D341Med (cell line): ENCODE measurements at places on chromosomes 2 and 18.

DNA sequence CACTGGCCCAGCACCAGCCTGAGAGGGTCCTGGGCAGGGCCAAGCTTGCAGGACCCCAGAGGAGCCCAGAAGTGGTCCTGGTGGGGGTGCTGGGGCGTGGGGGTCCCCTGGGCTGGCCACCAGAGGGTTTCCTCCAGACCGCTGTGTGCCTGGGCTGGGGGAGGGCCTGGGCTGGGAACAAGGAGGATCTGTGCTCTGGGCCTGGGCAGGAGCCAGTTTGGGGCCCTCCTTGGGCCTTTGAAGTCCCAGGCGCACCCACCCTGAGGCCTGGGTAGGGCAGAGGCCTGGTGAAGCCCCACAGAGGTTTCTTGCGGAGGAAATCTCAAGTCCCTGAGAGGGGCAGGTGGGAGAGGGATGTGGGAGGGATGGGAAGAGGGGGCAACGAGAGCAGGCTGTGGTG, 63.4 kb upstream of the GPC1 start:
- DNase-seq: no peak

GRCh38 chr2:774436-774835, 97.2 kb upstream of the TMEM18 start:
- no peak for DNase-seq

DNA sequence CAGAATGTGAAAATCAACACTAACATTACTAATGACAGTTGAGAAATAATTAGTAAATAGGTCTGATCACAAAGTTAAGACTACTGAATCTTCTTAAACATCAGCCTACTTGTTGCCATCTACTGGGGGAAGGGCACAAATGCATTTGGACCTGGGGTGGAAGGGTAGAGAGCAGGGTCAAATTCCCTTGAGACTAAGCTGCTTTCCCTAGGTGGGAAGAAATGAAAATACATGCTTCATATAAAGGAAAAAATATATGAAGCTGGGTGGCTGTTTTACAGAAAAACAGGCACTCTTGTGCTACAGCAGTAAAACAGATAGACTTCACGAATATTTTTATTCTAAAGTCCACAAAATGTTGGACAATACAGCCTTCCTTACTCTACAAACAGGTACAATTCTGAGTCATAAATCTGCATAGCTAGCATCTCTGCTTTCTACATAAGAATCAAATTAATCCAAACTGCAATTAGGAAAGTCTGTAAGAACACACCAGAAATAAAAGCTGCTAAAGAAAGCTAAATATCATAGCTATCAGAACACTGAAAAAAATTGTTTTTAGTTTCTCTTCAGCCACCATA, 10.9 kb downstream of the TRIP12 start:
- DNase-seq: peak; percentile 33

GRCh38 chr2:69766014-69766413, 24.1 kb downstream of the ANXA4 start:
- DNase-seq: no peak

- no peak for DNase-seq
Measured at GRCh38 chr18:14970027-14970426, 222.1 kb downstream of the ANKRD30B start.

- no peak for DNase-seq
Measured at GRCh38 chr2:241325257-241325656, 9.5 kb downstream of the SEPTIN2 start.

GRCh38 chr2:219084791-219085190, 24.1 kb upstream of the IHH start:
- no peak for DNase-seq

- no peak for DNase-seq
Measured at GRCh38 chr18:78522507-78522906, 457.1 kb upstream of the SALL3 start.

DNA sequence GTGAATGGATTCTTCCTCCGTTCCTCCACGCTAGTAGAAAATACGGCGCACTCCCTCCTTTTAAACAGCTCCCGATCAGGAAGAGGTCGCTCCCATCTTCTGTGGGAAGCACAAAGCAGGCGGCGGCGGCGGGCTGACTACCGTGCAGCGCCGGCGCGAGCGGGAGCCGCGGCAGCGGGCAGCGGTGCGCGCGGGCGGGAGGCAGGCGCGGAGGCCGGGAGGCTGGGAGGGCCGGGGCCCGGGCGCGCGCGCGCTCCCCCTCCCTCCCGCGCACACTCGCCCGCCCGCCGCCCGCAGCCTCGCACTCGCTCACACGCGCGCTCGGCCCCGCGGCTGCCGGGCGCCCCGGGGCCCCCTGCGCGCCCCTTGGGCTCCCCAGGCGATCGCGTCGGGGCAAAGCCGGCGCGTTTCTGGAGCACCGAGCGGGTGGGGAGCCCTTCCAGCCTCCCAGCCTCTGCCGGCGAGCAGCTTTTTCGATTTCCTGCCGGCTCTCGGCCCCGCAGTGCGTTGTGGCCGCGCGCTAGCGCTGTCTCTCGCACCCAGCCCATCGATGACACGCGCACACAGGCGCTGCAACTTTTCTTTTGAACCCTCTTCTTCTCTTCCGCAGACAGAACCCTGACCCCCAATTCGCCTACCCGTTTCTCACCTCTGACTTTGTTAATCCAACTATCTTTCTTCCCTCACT, at the start of gene SLC8A1:
Gene SLC8A1, minus strand, starts transcription at position 173 of the 688 bp plus-strand sequence.
- peak; percentile 87 for DNase-seq

DNA sequence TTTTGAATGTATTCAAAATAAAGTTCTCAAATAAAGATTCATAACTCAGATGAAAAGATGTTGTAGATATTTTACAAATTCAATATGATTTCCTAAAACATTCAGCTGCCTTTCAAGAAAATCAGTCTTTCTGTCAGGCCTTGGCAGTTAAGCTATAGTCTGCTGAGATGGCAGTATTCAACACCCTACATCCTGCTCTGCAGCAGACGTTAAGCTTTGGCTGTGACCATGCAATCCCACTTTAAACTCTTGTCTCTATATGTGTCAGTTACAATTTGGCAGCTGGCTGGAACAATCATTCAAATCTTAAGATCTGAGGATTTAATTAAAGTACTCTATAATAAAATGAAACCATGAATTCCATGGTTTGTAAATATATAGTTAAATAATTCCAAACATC, 567.3 kb upstream of the ZNF804A start:
- DNase-seq: peak; percentile 18

- no peak for DNase-seq
Measured at GRCh38 chr2:226754821-226755604, 44.6 kb downstream of the IRS1 start.

DNA sequence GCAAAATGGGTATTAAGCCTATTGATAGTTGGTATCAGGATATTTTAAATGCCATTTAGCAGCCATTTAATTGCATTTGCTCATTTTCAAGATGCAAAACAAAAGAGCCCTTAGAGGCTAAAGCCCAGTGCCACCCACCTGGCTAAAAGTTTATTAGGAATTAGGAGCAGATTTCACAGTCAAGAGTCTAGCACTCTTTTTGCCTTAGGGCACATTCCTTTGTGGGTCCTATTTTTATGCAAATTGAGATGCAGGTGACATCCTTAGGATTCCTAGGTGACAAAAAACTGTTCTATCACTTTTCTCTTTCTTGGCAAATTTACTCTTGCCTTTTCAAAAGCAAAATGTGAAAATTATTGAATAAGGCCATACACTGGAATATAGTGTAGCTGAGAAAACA, 42.0 kb downstream of the CTNNA2 start:
- DNase-seq: no peak

DNA sequence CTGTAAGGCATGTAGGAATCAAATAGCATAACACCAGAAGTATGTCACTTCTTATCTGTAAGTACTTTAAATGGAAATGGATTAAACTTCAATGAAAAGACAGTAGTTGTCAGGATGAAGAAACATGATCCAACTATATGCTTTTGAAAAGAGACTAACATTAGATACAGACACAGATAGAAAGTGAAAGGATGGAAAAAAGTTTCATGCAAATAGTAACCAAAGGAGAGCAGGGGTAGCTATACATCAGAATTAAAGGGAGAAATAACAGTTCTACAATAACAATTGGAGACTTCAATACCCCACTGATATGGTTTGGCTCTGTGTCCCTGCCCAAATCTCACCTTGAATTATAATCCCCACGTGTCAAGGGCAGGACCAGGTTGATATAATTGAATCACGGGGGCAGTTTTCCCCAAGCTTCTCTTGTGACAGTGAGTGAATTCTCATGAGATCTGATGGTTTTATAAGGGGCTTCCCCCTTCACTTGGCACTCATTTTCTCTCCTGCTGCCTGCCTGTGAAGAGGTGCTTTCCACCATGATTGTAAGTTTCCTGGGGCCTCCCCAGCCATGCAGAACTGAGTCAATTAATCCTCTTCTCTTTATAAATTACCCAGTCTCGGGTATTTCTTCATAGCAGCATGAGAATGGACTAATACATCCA, 205.4 kb upstream of the CDH2 start:
- DNase-seq: no peak

GRCh38 chr18:76459687-76460350, 35.2 kb downstream of the ZNF516 start:
- DNase-seq: no peak

DNA sequence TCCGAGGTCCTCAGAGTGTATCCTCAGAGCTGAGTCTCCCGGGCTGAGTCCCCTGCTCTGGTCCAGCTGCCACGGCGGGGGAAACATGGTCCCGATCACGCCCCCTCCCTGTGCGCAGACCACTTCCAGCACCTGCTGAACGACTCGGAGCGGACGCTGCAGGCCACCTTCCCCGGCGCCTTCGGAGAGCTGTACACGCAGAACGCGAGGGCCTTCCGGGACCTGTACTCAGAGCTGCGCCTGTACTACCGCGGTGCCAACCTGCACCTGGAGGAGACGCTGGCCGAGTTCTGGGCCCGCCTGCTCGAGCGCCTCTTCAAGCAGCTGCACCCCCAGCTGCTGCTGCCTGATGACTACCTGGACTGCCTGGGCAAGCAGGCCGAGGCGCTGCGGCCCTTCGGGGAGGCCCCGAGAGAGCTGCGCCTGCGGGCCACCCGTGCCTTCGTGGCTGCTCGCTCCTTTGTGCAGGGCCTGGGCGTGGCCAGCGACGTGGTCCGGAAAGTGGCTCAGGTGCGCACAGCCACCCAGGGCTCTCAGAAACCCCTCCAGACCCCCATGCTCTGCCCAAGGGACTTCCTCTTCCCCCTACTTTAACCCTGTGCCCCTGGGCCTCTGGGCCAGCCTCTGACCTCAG, 26.7 kb downstream of the GPC1 start:
- no peak for DNase-seq

DNA sequence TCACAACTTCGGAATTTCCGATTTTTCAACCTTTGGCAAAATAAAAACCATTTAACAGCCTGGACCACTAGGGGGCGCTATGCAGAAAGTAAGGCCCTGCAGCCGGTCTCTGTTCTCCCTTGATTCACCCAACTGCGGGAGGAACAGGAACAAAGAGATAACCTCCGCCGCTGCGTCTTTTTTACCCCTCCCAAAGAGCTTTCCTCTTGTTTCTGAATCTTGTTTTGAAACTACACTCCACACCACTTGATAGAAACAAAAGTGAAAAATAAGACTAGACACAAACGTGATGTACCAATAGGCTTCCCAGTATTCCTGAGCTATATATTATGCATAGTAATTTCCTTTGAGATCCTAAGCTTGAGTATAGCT, 231.2 kb downstream of the MYO3B start:
- peak; percentile 75 for DNase-seq

DNA sequence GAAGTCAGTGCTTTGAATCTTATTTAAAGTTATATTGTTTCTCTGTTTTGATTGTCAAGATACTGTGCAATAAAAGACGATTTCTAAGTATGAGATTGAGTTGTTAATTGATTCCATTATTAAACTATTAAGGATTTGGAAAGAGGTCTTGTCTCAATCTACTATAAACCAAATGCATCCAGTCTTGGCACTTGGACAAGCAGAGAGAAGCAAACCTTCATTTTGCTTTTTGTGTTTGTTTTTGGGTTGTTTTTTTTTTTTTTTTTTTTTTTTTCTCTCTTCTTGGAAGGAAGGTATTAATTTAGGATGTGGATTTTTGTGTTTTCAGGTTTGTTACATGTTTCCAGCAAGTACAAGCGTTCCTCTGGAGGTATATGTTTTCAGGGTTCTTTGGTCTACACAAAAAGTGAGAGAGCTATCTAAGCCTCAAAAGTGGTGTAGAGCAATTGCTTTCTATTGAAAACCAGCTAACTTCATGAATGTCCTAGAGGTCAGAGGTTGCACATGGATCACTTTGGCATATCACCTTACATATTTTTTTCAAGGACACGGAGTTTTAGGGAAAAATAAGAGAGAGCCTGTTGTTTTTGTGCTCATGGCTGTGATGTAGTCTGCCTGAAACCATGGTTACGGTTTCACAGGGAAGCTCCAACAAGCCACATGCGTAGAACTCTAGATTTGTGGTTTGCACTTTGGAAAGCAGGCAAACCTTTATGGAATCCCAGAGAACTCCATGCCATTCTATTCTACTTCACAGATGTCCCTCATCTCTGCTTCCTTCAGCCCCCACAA, 1.8 kb downstream of the PRKCE start:
- DNase-seq: no peak

DNA sequence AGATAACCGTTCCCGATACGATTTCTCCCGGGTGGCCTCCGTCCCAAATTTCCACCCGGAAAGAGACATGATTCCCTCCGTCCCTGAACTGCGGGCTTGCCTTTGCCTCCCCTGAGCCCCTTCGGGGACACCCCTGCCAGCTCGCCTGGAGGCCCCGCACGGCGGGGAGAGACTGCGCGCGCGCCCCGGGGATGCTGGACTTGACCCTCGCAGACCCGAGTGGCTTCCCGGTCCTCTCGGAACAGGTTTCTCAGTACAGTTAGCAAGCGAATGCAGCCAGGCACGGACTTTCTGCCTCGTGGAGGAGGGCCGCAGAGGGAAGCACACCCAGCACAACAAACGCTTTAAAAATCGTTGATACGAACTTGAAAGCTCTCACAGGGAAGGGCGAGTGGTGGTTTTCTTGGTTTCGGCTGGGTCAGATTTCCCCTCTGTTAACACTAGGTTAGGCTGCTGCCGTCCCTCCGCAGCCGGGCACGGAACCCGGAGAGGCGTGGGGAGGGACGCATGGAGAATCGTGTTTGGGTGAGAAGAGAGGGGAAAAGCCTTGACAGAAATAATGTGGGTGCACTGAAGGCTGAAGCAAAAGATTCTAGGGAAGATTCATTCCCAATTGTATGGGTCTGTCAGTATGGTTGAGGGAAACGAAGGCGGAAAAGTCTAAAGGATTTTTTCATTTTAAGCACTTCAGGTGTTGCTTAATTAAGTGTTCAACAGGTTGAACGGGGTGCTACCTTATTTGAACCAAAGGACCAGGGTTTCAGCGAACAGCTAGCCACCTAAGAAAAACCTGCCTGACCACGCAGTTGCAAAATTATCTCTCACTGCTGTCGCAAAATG, 916 bp downstream of the TNFRSF11A start:
- DNase-seq: peak; percentile 75
